D341Med (cell line): ENCODE measurements at places on chromosomes 4 and X.

DNA sequence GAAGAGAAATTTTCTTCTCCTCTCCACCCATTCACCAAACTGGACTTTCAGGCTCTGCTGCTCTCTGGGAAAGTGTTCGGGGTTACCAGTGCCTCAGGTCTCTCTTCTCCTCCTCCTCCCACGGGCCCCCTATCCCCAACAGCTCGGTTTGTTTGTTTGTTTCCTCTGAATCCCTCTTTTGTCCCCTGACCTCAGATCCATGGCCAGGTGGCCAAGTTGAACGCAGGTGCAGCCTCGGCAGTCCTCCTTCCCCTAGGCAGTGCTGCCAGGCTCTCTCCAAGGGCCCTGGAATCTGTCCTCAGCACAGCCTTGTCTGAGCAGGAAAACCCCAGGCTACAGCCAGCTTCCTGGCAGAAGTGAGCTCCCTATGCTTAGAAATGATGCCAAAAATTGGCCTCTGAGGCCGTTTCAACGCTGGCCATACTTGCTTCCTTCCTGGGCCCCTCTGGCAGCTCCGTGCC is 60.0 kb downstream of the FHDC1 start:
- DNase-seq, result no peak

GRCh38 chr4:16075975-16076757 is 7.7 kb downstream of the PROM1 start:
- no peak for DNase-seq

DNA sequence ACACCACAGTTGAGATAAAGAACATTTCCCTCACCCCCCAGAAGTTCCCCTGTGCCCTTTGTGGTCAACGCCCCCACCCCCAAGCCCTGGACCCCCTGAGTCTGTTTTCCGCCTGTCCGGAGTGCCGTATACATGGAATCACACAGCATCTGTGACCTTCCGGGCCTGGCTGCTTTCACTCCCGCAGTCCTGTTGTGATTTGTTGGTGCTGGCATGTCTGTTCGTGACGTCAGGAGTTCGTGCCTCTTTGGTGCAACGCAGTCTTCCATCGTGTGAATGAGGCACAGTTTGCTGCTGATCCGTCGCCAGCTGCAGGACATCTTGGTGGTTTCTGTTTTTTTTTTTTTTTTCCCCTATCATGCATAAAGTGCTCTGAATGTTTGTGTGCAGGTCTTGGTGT is 62.1 kb downstream of the PSAPL1 start:
- DNase-seq, result no peak

DNA sequence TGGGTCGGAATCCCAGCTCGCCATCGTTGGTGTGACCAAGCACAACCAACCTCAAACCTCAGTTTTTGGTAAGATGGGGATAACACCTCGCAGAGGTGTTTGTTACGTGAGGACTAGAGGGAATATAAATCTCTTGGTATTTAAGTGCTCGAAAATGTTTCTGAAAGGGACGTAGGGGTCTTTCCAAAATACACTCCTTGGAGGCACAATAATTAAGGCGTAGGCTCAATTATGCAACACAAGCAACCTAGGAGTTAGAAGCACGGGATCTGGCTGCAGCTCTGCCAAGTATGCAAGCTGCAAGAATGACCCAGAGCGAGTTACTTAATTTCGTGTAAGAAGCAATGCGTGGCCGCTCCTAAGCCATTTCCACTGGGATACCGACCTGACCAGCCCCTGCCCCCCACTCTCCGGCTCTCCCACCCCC is 552 bp downstream of the ADH5 start:
- DNase-seq, result peak; percentile 56

DNA sequence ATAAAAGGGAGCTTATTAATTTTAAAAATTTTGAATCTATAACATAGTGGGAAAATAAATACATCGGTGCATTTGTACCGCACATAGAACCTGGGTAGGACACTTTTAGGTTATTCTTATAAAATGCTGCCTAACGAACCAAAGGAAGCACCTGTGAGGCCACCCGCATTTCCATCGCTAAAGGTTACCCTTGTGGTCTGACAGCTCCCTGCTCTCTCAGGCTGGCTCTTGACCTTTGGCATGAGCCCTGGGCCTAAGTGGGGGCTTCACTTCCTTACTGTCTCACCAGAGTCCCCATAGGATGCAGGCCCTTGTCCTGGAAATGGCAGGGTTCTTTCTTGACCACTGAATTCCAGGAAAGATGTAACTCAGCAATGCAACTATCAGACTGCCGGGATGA is 46.0 kb downstream of the HADH start:
- DNase-seq, result no peak

DNA sequence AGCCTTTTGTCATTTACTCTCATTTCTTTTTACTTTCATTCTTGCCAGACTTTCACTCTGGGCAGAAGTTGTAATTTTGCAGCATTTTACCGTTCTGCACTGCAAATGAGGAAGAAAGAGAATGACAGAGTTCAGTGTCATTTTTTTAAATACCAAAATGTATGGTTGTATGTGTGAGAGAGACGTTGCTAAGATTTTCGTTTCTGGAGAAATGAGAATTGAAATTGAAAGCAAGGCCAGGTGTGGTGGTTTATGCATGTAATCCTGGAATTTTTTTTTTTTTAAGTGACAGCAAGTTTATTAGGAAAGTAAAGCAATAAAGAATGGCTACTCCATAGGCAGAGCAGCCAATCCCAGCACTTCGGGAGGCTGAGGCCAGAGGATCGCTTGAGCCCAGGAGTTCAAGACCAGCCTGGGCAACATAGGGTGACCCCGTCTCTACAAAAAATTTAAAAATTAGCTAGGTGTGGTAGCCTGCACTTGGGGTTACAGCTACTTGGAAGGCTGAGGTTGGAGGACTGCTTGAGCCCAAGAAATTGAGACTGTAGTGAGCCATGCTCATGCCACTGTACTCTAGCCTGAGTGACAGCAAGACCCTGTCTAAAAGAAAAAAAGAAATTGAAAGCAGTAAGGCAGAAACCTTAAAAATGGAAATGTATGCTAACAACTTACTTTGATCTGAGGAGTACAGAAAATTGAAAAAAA is 12.9 kb downstream of the DCK start:
- no peak for DNase-seq

DNA sequence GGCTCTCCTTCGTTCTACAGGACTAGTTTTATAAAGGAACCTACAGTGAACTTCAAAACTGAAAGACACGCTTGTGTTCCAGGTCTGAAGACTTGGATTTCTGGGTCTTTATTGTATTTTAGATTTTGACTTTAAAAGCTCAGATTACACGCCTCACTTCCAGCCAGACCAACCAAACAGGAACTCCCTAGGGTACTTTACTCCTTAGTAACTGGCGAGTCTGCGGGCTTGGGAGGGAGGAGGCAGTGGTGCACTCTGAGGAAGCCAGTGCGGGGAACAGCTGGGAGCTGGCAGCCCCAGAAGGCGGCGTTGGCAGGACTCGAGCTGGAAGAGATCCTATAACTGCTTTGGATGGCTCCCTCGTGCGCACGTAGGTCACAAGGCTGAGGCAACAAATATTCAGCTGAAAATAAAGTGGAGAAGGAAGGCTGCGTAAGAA is 391 bp upstream of the PHKA1 start:
- DNase-seq, result peak; percentile 72

DNA sequence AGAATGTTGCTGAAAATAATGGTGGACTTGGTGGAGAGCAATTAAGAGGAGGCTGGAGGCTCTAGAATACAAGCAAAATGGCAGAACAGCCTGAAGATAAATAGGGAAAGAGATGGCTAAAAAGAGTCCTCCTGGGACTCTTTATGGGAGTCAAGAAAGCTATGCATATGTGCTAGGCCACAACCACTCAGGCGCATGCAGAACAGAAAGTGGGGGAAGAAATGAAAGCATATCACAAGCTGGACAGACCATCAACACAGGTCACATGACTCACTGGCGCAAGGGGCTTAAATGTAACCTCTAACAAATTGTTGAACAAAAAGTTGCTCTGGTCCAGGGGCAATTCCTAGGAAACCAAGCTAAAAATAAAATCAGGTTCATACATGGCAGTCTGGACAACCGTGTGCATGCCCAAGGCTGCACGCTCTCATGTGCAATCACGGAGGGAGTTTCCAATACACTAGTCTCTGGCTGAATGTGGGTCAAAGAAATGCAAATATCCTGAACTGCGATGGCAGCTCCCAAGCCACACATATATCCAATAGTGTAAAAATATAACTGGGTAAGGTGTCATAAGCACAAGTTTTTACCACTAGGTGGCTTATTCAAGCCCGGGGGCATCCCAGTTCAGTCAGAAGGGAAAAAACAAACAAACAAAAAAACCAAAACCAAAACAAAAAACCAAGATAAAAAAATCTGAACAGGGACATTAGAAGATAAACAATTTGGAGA is 45.4 kb downstream of the ZNF711 start:
- DNase-seq, result peak; percentile 14

- DNase-seq, result peak; percentile 53
Observed at GRCh38 chrX:48573690-48574269, 504 bp upstream of the RBM3 start.

- DNase-seq, result peak; percentile 47
Observed at GRCh38 chr4:128310266-128310697, 22.7 kb upstream of the PGRMC2 start.

DNA sequence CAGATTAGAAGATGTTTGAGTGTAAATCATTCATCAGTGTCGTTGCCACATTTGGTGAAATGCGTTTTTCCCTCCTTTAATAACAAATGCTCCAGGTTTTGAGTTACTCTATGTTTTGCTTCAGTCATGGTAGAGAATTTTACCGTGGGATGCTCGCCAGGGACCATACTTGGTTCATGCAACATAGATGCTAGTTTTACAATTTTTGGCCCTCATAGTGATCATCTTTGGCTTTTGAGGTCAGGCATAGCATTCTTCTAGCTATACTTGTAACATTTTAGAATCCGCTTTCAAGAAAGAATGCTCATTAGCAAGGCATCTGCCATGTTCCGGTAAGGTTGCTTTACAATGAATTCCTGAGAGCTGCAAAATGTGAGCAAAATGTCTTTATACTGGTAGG is 147.2 kb downstream of the SPCS3 start:
- DNase-seq, result no peak

GRCh38 chrX:24014388-24015018 is 12.5 kb downstream of the KLHL15 start:
- no peak for DNase-seq

- DNase-seq, result no peak
Observed at GRCh38 chr4:15232366-15233263, 195.2 kb upstream of the C1QTNF7 start.

DNA sequence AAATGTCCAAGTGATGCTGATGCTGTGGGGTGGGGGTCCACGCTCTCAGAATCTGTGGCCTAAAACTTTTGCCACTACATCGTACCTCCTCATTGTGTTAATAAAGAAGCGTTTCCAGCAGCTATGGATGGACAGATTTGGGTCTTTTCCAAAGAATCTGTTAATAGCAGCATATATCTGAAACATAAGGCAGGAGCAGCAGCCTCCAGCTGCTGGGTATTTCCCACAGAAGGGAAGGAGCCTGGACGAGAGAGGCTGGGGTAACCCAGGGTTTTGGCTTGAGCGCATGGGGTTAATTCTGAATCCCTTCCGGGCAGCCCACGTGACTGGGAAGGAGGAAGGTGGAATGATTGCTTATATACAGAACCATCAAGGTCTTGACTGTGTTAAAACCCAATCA is 332.4 kb downstream of the BCOR start:
- DNase-seq, result no peak

DNA sequence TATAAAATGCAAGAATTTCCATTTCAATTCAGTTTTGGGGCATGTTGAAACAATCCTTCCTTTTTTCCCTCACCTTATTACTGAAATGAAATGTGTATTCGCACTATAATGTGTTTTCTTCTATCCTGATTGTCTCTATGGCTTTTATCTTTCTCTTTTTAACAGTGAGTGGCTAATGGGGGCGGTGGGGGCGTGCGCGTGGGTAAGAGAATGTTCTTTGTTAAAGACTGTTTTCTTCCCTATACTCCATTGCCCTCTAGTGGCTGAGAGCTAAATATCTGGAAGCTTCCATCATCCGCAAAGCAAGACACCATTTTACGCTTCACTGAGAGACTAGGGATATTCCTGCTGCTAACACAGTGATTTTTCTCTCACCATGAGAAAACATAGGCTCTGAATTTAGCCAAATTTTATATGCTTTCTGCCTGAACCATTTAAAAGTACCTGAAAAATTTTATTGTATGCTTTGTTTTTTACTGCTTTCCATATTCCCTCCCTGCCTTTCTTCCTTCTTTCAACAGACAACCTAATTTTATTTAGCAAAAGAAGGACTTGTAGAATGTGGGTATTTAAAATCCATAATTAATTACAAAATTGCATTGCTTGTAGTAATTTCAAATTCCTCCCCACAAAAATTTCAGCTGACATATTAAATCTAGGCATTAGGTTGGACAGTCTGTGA is 194.0 kb downstream of the GASK1B start:
- DNase-seq, result peak; percentile 73

- peak; percentile 69 for DNase-seq
Observed at GRCh38 chr4:78057600-78058550, 752 bp downstream of the FRAS1 start.

DNA sequence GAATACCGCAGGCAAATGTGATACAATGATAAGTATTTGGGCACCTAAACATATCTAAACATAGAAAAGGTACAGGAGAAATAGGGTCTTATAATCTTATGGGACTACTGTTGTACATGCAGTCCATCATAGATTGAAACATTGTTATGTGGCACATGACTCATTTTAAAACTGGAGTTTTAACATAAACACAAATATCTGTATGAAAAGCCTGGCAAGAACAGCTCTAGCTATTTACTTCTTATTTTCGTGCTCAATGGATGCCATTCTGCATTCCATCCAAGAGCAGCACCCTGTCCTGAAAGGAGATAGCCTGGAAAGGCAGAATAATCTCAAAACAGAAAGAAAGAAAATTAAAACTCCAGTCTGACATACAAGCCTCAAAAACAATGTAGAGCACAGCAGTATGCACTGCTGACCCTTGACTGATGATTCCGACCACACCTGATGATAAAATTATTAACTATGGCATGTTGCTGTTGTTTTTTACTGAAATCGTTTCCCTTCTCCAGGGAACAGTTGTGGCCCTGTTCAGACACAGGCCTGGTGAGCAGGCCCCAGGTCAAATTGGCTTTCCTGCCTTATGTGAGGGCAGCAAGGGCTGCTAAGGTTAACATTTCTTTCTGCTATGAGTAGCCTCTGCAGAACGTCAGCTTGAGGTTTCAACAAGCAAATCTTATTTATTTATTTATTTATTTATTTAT is 152.7 kb downstream of the APBB2 start:
- DNase-seq, result no peak

DNA sequence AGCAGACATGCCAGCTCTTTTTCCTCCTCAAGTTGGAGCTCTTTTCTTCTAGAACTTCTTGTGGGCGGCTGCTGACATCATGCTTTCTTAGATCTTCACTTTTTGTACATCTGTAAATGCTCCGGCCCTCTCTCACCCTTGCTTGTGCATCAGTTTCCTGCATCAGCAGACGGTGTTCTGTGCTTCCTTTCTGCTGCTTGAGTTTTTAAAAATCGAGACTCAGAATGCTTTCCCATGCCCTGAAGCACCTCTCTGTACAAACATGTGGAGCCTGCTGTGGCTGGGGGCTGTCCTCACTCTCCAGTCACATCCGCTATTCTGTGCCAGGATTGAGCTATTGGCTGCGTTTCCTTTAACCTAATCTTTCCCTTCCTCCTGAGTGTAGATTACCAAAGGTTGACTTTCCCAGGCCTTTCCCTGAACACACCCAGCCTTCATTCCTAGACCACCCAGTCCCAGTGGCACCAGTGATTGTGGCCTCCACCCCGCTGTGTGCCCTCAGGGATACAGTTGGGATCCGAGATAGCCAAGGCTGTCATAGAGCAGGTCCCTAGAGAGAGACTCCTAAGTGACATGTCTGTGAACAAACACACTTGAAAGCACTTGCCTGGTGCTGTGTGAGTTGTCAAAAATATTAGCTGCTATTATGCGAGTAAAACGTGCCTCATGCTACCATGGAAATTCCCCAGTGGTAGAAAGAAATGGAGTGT is 41.9 kb downstream of the TNIP2 start:
- DNase-seq, result no peak
